Left lung (tissue), 14 donors: ENCODE measurements at places on chromosomes 3 and 15.

DNA sequence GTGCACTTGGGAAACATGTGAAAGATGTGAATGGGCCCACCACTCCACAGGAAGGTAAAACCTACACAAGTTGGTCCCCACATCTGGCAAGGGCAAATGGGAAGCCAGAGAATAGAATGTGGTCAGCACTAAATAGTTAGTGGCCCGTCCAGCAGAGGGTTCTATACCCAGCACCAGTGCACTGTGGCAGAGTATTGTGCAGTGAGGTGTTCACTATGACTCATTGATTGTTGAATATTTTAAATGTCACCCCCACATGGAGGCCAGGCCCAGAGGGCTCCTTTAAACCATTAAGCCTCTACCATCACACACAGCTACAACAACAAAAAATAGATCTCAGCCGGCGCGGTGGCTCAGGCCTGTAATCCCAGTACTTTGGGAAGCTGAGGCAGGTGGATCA lies 11.7 kb downstream of the FRMD5 start:
- DNase-seq = no peak

- no peak for DNase-seq
Measured at GRCh38 chr3:173841334-173841733, 443.8 kb downstream of the NLGN1 start.

DNA sequence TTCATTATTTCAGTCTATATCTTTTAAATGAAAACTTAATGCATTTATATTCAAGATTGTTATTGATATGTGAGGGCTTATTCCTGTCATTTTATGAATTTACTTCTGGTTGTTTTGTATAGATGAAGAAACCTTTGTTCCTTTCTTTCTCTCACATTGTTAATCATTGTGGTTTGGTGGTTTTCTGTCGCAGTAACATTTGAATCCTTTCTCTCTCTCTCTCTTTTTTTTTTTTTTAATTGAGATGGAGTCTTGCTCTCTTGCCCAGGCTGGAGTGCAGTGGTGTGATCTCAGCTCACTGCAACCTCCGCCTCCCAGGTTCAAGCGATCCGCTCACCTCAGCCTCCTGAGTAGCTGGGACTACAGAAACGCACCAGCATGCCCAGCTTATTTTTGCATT lies 22.1 kb downstream of the AGBL1 start:
- DNase-seq = no peak

DNA sequence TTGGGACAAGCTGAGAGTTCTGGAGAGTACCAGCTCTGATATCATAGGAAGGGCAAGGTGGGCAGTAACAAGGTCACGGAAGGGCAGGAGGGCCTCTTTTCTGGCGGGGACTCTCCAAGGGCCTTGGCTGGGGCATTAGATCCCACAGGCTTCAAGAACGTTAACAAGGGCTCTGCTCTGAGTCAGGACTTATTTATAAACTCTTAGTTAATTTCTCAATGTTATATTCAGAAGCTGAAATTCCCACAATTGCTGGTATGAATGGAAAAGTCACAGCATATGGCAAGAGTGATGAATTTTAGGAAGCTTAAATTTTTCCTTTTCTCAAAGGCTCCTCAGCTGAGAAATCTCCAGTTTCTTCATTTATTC lies 320.2 kb upstream of the TBC1D5 start:
- DNase-seq = no peak

DNA sequence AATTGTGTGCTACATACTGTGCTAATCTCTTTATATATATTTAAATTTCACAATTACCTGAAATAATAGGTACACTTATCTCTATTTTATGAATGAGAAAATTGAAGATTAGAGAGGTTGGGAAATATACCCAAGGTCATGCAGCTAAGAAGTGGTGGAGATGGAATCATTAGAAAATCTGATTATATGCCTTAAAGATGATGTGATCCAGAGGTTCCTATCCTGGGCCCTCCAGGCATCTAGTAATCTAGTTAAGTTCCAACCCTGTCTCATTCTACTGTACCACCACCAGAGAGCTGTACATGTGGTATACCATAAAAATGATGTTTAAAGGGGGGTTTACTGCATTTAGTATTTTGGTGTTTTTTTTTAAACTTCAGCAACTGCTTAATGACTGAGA lies 40.7 kb downstream of the SYN2 start:
- no peak for DNase-seq

- DNase-seq = no peak
Measured at GRCh38 chr3:156341332-156341731, 213.6 kb downstream of the SSR3 start.

GRCh38 chr3:126481808-126482502 lies 6.3 kb upstream of the ZXDC start:
- DNase-seq = no peak

DNA sequence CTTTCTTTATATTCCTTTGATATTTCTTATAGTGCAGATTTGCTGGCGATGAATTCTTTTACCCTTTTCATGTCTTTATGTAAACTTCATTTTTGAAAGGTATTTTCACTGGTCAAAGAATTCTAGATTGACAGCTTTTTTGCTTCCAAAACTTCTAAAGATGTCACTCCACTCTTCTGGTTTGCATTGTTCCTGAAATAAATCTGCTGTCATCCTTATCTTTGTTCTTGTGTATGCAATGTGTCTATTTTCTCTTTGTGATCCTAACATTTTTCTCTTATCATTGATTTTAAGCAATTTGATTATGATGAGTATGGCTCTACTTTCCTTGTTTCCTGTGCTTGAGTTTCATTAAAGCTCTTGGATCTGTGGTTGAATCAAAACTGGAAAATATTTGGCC lies 103.4 kb downstream of the GLDN start:
- DNase-seq = no peak

- no peak for DNase-seq
Measured at GRCh38 chr15:91526424-91526823, 327.1 kb upstream of the SLCO3A1 start.
